BJ (cell line): ENCODE measurements at places on chromosomes 13 and 19. TPM values are rescaled to one million over a fixed set of nuclear protein-coding genes. Genes with fewer than 3 reads are reported as not detected.

PRR19 gene
- polyA plus RNA-seq = 0.43 and 0.93 TPM in 2 replicates

IL11 gene
- 11.9 and 16.4 TPM in 2 replicates for polyA plus RNA-seq

ZNF414 gene
- polyA plus RNA-seq = 3.7 and 5.7 TPM in 2 replicates

KLK4 gene
- polyA plus RNA-seq = not detected in 2 replicates

SYT5 gene
- 0.26 and 0.47 TPM in 2 replicates for polyA plus RNA-seq

PGLYRP1 gene
- not detected in 2 replicates for polyA plus RNA-seq

DNA sequence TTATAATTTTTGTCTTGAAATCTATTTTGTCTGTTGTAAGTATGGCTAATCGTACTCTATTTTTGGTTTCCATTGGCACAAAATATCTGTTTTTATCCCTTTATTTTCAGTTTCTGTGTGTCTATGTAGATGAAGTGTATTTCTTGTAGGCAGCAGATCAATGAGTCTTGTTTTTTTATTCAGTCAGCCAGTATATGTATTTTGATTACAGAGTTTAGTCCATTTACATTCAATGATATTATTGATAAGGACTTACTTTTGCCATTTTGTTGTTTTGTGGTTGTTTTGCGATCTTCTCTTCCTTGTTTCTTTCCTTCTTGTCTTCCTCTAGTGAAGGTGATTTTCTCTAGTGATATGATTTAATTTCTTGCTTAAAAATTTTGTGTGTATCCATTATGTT, 336.3 kb upstream of the SPRY2 start:
- no peak for DNase-seq

GRCh38 chr13:37529751-37530385, 68.7 kb downstream of the POSTN start:
- DNase-seq = no peak

DNA sequence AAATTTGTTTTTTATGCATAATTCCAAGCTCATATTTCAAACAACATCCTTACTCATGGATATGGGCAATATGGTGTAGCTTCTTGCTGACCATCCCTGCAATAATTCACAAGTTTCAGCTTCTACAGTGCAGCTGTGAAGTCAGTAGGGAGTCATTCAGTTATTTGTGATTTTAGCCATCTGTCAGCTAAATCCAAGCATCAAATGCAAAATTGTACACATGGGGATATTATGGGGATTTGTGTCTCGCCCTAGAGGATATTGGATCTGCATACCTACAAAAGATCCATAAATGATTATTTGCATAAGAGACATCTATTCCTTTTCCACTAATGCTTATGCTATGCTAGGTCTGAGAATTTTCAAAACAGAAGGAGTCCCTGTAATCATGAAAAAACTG, 217.9 kb upstream of the SLITRK5 start:
- no peak for DNase-seq
